ENCODE measurements at places on chromosomes 3 and 15.
A peak's percentile ranks its signal among the peaks of the same experiment; 100 is the strongest.

DNA sequence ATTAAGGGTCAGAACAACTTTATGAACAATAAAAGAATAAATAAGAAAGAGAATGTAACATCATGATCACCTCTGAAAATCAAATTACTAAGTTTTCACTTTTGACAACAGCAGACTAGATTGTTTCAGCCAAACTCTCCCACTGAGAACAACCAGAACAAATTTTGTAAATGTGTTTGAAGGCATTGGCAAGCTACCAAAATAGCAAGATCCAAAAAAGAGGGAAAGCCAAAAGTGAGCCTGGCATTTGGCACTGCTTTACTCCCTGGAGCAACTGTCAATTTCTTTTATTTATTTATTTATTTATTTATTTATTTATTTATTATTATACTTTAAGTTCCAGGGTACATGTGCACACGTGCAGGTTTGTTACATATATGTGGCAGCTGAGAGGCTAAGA lies 67.2 kb downstream of the CFAP44 start:
- no peak for DNase-seq

DNA sequence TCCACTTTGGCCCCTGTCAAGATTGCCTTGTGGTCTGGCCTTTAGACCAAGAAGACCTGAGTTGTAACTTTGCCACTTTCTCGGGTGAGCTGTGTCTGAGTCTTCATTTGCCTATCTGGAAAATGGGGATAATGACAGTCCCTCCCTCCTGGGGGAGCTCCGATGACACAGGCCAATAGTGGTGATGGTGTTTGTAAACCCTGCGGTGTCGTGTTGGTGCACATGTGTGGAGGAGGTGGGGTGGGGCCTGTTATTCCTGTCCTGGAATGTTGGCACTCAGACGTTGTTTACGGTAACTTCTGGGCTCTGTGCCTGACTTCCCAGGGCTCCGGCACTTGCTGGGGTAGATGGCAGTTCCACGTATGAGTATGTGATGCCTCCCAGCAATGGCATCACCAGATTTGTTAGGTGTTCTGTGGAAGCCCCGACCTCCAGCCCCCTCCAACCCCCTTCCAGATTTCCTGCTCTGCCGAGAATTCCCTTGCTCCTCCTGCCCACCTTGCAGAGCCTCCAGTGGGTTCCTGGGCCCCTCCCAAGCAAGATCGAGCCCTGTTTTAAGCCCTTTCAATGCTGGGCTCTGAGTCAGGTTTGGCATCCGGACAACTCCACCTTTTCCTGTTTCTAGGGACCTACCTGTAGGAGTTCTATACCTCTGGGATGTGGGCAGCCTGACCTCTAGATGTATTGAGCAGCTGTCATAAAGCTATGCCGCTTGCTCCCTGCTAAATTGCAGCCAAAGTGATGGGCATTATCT lies 31.4 kb downstream of the HRH1 start:
- no peak for DNase-seq

DNA sequence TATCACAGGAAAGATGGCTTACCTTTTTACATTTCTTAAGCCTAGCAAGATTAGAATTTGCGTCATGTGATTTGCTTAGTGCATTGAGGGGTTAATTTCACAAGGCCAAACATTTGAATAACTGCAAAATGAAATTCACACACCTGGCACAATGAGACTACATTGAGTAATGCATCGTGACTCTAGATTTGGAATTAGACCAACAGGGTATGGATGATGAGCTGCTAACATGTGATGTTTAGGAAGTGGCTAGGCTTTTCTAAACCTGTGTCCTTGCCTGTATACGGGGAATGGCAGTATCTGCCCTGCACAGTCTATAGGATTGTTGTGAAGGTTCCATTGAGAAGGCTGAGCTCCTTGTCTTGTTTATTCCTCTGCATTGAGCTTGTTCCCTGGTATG lies 160.1 kb downstream of the MFSD1 start:
- no peak for DNase-seq

GRCh38 chr3:143339451-143339850 lies 219.9 kb downstream of the CHST2 start:
- no peak for DNase-seq

DNA sequence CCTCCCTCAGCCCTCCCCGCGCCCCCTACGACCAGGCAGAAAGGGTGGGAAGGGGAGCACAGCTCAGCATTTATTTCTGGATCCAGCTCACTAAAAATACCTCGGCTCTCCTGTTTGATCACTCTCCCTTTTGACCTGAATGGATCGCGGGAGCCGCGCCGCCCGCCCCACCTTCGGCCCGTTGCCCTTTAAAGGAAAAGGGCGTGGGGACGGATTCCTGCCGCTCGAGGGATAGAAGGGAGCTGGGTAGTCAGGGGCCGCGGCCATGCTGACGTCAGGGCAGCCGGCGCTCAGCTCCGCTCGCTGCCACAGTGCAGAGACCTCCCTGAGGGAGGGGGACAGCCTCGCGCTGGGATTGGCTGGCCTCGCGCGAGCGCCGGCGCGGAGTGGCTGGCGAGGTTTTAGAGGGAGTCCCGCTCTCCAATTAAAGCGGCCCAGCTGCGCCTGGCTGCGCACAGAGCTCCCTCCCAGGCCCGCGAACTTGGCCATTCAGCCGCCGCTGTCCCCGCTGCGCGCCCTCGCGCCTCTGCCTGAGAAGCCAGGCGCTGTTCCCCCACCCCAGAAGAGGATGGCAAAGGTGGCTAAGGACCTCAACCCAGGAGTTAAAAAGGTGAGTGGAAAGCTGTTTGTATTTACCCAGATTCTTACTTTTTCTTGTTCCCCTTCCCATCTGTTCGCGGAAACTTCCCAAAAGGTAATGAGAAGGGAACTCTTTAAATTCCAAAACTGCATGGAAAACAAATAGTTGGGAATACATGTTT lies at the start of gene LMCD1:
Gene LMCD1 (plus strand): TSS at position 453 of the 761 bp plus-strand sequence. CDS start 116 bp downstream, at position 569.
- peak; percentile 84 for DNase-seq

GRCh38 chr3:153680526-153680925 lies 440.7 kb upstream of the ARHGEF26 start:
- DNase-seq = no peak

- DNase-seq = peak; percentile 67
Observed at GRCh38 chr3:105836533-105836932, 32.3 kb downstream of the CBLB start.

DNA sequence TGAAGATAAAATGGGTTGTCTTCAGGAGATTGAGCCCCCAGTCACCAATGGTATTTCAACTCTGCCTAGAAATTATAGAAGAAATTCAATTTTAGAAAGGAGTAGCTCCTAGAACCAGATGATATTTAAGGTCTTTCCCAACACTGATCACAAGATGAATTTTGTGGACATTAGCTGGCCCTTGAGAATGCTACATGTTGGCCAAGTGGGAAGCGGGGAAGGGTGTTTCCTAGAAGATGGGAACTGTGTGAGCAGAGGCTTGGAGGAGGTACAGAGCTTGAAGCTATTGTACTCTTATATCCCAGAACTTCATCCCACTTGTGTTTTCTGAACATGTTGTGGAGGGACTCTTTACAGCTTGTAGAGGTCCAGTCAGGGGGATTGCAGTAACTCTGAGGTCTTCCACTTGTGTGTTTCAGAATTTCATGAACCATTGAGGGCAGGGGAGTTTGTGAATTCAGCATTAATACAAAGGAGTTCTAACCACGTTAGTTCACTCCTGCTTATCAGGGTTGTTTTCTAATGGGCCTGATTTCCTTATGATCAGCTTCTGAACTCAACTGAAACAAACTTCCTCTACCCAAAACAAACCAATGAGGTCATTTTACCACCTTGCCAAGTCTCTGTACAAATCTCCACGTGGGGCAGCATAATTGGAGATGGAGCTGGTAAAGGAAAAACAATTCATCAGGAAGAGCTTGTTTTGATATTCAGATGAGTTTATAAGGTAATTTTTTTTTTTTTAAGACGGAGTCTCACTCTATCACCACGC lies 152.6 kb upstream of the TPM1 start:
- no peak for DNase-seq

- no peak for DNase-seq
Observed at GRCh38 chr3:146092230-146092629, 68.8 kb downstream of the PLOD2 start.

GRCh38 chr3:53496984-53497383 lies 2.6 kb downstream of the CACNA1D start:
- no peak for DNase-seq

DNA sequence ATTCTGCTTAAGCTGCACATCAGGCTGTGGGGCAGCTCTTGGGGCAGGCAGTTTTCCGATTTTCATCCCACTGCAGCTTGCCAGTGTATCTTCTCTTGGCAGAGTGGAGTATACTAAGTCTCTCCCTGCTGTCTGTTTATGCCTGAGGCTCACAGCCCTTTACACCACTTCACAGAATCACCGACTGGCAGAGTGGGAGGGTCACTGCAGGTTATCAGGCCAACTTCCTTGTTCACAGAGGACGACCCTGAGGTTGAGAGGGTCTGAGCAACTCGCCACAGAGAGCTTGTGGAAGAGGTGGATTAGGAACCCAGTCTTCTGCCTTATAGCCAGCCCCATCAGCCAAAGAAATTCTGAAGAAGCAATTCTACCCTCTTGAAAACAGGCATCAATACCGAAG lies 30.9 kb downstream of the KIF9 start:
- DNase-seq = no peak

GRCh38 chr3:71444028-71444860 lies 139.3 kb downstream of the FOXP1 start:
- peak; percentile 54 for DNase-seq

GRCh38 chr3:71651625-71652024 lies 68.1 kb upstream of the FOXP1 start:
- DNase-seq = no peak

DNA sequence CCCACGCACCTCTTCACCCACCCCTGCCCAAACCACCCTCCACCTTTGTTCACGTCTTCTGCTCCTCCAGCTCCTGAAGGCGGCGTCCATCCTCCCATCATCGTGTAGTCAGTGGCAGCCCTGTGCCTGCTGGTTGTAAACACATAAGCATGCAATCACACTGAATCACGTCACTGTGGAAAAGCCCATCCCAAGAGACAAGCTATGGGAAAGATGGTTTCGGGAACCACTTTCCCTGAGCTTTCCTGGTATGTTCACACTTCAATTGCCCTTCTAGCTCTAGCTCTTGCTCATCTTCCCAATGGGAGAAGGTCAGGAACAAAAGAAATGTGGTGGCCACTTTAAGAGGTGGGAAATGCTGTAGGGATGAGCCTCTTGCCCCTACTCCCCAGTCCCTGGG lies 14.4 kb upstream of the GOLGA8J start:
- DNase-seq = no peak

GRCh38 chr3:52838561-52839267 lies 3.9 kb upstream of the MUSTN1 start:
- DNase-seq = no peak

GRCh38 chr3:126930936-126931600 lies 51.8 kb upstream of the PLXNA1 start:
- no peak for DNase-seq

DNA sequence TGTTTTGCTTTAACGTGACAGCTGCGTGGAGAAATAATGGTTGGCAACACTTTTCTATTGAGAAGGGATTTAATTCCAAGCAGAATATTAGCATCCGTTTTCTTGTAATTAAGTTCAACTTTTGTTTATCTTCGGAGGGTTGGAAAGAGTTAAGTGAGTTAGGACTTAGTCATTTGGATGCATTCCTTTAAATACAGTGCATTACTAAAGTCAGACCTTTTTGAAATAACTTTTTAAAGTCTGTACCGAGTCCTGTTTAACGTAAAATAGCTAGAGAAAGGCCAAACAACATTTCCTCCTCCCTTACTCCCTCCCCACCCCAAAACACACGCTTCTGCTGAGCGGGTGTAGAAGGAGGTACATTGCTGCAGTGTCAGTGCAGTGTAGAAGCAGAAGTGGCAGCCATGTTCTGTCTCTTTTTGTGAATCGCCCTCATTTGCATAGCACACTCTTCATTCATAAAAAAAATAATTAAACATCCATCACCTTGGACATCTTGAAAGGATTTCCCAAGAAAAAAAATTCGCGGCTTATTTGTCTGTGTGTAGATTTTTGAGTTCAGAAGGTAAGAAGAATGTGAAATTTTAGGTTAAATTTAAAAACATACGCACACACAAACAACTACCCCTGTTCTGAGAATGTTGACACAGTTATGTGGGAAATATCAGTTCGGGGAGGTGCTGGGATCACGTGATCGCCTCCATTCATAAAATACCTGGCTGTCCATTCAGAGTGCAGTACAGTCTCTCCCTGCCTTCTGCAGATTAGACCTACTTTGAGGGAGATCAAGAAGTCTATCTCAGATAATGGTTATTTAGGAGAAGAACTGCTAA lies 1.6 kb downstream of the SPRED1 start:
- peak; percentile 12 for DNase-seq

DNA sequence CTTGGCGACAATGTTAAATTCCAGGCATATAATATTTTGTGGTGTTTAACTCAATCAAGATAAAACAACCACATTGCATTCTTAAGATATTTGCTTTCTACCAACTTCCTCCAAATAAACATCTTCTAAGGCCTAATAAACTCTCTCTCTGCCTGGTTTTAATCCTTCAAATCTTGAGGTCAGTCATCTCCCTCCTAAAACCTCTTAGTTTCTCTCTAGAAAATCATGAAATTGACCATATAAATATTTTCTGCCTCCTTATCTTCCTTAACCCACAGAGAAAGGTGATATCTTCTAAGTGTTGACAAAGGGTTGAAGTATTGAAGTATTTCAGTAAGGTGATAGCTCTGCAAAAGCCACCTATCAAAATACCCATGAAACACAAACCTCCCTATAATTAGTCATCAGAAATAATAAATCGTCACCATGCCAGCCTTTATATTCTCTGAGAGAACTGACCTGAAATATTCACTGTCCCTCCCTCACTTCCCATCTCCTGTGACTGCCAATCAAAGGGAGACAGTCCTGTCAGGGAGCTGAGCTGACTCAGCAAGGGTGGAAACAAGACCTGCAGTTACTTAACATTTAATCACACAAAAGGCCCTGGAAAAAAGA lies 1261.1 kb downstream of the ROBO1 start:
- DNase-seq = no peak

DNA sequence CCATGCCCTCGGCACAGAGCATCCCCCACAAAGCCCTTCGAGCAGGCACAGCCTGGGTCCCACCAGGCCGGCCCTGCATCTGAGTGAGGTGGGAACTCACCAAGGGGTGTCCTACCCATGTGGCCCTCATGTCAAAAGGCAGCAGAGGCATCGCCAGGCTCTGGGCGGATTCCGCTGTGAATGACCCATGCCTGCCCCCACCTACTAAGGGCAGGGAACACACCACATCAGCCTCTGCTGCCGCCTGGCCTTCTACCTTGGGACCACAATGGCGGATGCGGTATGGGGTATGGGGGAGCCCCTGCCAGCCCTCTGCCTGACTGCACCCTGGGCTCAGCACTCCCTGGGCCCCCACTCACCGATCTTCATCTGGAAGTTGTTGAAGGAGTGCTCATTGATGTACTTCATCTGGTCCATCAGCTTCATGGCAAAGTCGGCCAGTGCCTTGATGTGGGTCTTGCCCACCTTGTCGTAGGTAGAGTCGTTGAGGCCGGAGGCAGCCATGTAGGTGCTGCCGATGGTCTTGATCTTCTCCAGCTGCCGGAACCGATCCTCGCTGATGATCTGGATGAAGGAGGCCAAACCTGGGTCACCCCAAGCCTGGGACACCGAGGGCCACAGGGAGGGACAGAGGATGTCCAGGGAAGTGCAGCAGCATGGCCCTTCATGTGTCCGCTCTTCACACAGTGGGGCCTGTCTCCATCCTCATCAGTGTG lies 87.8 kb downstream of the SEC22A start:
- no peak for DNase-seq

All from activated naive CD4-positive, alpha-beta T cell treated with Interleukin-2 at 50 U/mL for 16 hours (primary cell).